ENCODE measurements at places on chromosomes 6 and 20.

DNA sequence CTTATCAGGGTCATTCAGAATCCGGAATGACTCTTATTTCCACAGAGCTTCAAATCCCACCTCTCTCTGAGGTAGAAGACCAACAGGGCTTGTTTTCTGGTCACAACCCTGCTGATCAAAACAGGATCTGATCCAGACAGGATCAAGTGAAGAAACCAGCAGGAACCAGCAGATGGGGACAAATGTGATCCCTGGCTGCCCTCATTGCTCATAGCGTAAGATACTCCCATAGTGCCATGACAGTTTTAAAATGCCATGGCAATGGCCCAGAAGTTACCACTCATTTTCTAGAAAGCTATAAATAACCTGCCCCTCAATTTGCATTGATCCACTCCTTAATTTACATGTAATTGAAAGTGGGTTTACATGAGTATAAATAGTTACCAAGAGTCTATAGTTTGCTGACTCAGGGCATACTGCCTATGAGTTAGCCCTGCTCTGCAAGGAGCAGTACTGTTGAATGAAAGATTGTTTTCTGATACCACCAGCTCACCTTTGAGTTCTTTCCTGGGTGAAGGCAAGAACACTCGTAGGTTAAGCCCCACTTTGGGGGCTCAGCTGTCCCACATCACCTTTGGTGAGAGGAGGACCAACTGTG lies 6.2 kb upstream of the ZNF334 start:
- DNase-seq, result no peak

- DNase-seq, result no peak
Observed at GRCh38 chr20:51156041-51156982, 133.4 kb upstream of the KCNG1 start.

- DNase-seq, result no peak
Observed at GRCh38 chr6:34151321-34152041, 5.6 kb upstream of the GRM4 start.

- DNase-seq, result no peak
Observed at GRCh38 chr6:169617562-169617961, 84.3 kb downstream of the WDR27 start.

DNA sequence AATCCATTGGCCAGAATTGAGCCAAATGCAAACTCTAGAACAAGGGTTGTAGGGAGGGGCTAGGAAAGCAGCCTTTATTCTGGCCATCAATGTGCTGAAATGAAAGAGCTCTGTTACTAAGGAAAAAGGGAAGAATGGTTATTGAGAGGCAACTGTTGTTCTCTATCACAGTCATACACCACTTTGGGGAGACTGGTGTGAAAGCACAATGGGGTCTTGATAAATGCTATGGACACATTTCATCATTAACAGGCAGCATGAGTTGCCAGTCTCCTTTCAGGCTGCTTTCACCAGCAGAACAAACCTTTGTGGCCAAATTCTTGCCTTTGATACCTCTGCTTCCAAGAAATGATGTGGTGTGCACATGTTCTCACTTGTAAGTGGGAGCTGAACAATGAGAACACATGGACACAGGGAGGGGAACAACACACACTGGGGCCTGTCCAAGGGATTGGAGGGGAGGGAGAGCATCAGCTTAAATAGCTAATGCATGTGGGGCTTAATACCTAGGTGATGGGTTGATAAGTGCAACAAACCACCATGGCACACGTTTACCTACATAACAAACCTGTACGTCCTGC lies 86.2 kb downstream of the CDS2 start:
- no peak for DNase-seq

GRCh38 chr20:787825-788224 lies 19.5 kb upstream of the SLC52A3 start:
- no peak for DNase-seq

DNA sequence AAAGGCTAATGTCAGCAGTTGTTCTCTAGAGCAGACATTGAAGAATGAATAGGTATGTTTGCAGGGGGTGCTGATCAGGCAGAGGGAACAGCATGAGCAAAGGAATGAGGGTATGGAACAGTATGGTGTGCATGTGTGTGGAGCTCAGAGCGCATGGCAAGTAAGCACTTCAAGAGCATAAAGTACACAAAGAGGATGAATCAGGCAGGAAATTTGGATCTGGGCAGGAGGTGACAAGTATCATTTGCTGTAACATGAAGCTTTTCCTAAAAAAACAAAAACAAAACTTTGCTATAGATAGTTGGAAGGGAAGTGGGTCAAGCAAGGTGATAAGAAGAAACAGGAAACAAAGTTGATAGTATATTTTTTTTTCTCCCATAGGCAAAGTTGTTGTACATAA lies 746.8 kb downstream of the HDGFL1 start:
- no peak for DNase-seq

- DNase-seq, result no peak
Observed at GRCh38 chr6:170082067-170082466, 208.8 kb downstream of the DLL1 start.

DNA sequence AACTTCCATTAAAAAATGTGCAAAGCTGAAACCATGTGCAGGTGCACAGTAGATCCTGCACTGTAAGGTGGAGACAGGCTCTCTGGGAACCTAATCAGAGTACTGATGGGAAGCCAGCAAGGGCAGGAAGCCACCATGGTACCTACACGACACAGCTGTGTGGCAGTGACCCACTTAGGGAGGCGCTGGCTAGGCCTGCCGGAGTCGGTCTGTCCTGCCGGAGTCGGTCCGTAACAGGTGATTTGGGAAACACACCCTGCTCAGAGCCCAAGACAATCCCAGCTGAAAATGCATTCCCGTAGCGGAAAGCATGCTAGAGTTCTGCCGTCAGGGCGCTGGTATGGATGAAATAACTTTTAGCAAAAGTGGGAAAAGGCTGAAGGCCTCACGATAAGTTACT lies 17.2 kb downstream of the TXNDC5 start:
- no peak for DNase-seq

DNA sequence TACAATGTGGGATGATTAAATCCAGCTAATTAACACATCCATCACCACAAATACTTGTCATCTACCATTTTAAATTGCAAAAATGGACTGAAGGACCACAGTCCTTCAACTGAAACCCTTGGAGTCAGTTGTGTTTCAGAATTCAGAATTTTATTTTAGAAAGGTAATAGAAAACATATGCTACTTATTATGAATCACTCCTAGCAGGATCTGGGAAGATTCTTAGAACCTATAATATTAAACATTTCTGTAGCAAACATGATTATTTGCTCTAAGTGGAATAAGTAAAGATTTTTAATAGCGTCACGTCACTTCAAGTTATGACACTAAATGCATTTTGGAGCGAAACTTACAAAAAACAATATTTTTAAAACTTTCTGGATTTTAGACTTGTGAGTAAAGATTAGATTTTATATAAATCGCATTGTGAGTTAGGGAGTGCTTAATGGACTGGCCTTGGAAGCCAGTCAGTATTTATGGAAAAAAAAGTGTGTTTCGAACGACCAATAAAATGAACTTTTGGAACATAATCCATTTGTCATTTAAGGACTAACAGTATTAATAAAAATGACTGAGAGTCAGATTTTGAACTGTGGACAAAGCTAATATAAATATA lies 71.8 kb upstream of the PHACTR2 start:
- DNase-seq, result no peak

DNA sequence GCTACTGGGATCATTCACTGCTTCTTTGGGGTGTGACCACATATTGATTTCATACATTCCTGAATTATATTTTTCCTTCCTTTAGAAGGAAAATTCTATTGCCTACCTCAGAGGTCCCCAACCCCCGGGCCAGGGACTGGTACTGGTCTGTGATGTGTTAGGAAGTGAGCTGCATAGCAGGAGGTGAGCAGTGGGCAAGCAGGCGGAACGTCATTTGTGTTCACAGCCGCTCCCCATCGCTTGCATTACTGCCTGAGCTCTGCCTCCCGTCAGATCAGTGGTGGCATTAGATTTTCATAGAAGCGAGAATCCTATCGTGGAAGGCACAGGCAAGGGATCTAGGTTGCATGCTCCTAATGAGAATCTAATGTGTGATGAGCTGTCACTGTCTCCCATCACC lies 107.3 kb downstream of the PHACTR1 start:
- no peak for DNase-seq

DNA sequence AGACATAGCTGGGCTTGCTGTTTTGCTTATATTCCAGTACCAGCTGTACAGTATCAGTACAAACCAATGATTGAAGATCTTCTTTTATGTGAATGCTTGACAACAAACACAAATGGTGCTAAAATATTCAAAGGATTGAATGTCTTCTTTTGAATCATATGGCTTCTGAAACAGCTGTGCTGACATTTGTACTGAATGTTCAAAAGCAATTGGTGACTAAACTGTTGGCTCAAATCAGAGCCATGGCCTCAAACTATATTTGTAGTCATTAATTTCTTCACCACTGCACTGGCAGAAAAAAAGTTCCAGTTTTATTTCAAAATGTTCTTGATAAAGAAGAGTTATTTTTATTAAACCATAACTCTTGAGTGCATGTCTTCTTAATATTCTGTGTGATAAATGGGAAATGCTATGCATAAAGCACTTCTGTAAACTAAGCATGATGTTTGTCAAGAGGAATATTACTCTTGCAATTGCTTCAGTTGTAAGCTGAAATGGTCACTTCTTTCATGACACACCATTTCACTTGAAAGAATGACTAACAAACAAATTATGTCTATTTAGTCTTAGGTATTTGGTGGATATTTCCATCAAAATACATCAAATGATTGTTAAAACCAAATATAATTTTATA lies 45.9 kb upstream of the CENPW start:
- no peak for DNase-seq

- DNase-seq, result no peak
Observed at GRCh38 chr6:46288835-46289234, 118.1 kb upstream of the ENPP5 start.

- no peak for DNase-seq
Observed at GRCh38 chr6:154169193-154169847, 130.3 kb downstream of the OPRM1 start.

DNA sequence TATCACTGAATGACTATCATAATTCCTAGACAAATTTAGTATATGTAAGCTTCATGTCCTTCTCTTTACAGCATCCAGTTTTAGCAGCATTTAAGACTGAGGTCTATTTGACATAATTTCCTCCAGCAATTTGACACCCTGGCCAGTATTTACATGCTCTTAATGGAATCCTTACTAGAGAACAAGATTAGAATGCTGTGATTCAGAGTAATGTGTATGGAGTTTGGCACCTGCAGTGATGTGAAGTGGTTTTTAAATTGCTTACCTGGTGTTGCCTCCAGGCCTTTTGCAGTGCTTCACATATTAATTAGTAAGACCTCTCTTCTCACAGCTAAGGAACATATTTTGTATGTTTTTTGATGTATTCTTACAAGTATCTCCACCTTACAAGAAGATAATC lies 9.8 kb downstream of the NKX2-4 start:
- DNase-seq, result no peak

DNA sequence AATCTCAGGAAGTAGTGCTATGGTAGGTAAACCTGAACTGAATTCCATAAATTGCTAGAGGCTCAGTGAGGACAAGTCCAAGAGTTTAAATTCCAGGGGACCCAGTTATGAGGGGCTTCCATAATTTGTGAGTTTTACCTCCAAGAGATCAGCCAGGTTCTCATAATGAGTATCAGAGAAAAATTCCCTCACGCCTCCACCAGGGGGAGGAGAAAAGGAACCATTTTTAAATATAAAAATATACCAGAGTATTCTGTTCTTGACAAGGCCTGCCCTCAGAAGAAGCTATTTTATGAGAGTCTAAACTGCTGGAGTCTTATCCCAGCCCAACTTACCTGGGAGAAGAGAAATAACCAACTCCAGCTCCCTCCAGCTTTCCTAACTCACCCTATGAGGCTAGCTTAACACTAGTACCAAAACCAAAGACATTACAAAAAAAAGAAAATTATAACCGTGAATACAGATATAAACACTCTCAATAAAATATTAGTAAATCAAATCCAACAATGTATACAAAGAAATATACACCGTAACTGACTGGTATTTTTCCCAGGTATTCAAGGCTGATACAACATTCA lies 158.7 kb downstream of the TFAP2A start:
- no peak for DNase-seq

DNA sequence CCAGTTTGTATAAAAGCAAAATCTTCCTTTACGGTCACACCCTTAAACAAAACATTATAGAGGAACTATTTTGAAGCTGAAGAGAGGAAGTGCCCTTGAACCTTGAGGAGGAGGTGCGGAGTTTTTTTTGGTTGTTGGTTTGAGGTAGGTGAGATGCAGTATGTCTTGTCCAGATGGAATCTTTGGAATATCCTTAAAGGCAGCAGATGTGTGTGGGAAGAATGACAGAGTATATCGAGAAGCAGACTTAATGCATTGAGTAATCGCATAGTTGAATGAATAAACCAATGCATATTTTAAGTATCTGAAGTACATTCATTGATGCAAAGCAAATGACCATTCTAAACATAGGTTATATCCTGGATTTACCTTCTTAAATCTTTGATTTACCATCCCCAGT lies 49.9 kb downstream of the AIG1 start:
- DNase-seq, result peak; percentile 49

GRCh38 chr20:51749674-51750036 lies 18.5 kb downstream of the ATP9A start:
- no peak for DNase-seq

DNA sequence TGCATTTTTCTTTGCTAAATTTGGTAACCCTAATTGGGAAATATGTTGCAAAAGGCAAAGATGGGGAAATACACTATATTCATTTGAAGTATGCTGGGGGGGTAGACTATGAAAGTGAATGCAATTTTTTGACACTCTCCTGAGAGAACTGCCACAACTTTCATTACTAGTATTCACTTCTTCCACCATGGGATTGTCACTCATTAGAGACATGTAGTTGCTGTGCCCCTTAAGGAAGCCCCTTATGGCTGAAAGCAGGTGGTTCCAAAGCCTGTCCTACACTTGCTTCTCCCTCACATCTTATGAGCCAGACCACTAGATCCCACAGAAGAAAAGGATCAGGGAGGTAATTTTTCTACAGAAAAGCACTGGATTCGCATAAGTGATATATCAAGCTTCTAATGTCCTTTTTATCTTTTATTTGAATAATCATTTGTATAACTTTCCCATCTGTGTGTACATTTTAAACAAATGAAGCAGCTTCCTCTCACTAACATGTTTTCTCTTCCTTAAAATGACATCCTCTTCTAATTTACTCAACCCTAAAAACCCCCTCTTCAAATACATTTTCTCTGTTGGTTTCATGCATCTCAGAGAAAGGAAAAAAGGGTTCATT lies 83.8 kb downstream of the GCLC start:
- DNase-seq, result no peak

DNA sequence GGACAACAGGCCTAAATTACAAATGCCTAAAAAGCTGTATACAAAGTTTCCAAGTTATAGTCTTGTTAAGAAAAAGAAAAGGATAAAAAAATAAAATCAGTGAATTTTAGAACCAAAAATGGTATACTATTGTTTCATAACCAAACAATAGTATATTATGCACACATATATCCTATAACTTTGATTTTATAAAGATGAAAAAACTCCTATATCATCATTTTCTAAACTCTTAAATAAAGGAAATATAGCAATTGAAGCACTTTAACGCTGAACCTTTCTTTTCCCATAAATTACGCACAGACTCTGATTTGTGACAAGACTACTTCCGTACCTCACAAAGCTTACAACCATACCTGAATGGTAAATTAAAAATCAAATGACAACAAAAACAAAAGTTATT lies 35.9 kb upstream of the MCM9 start:
- no peak for DNase-seq

GRCh38 chr20:54205450-54205849 lies 2.4 kb upstream of the PFDN4 start:
- no peak for DNase-seq

- peak; percentile 89 for DNase-seq
Observed at GRCh38 chr6:27809939-27810767, 102.0 kb downstream of the OR2B2 start.

GRCh38 chr6:32371229-32371628 lies 474 bp downstream of the TSBP1 start:
- DNase-seq, result no peak

Measured in non-pigmented ciliary epithelial cell (primary cell).